Stimulated activated memory B cell treated with anti-CD40 and anti-IgM and Interleukin-4, amounts not matched to agents 10 μg/mL and 1 μg/mL and 100 μg/mL, for 72 hours (primary cell): ENCODE measurements at places on chromosomes 5 and 9.

GRCh38 chr9:135673941-135674340 is 10.8 kb downstream of the LCN9 start:
- H3K4me3 ChIP-seq, result no peak overlapping the region
- no peak overlapping the region for H3K27ac ChIP-seq
- no peaks in the 10 kb centered on the region for H3K4me1 ChIP-seq
- no peaks in the 10 kb centered on the region for H3K36me3 ChIP-seq

DNA sequence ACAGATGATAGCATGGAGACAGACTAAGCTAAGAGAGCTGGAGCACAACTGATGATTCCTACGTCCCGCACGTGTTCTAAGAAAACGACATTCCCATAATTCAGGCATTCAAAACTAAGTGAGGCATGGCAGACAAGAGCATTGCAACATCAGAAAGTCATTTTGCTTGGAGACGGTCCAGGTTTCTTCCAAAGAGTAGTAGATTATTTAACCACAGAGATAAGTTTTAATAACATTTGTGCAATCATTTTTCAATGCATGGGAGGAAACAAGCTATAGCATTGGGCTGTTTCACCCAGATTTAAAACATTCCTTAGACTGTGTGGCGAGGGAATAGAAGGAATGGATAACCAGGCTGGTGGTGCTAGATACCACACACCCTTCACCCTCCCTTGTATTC is 117.2 kb downstream of the APBA1 start:
- H3K4me3 ChIP-seq, result no peak overlapping the region
- H3K36me3 ChIP-seq, result no peaks in the 10 kb centered on the region
- H3K4me1 ChIP-seq, result no peaks in the 10 kb centered on the region
- no peak for ATAC-seq
- no peak overlapping the region for H3K27ac ChIP-seq

- no peaks in the 10 kb centered on the region for H3K36me3 ChIP-seq
- ATAC-seq, result no peak
- no peaks in the 10 kb centered on the region for H3K4me1 ChIP-seq
- H3K27me3 ChIP-seq, result no peaks in the 10 kb centered on the region
- H3K4me3 ChIP-seq, result no peak overlapping the region
These were observed 263.5 kb upstream of the PTPRD start for GRCh38 chr9:10876333-10876732.

- H3K36me3 ChIP-seq, result peaks cover 40% of the 10 kb centered on the region
- H3K27me3 ChIP-seq, result no peaks in the 10 kb centered on the region
- no peak overlapping the region for H3K27ac ChIP-seq
- no peaks in the 10 kb centered on the region for H3K4me1 ChIP-seq
- H3K4me3 ChIP-seq, result no peak overlapping the region
- no peak for ATAC-seq
These were observed 42.5 kb downstream of the CCL28 start for GRCh38 chr5:43369651-43370050.

GRCh38 chr5:174972291-174972690 is 247.9 kb downstream of the MSX2 start:
- no peak for ATAC-seq
- H3K36me3 ChIP-seq, result no peaks in the 10 kb centered on the region
- no peak overlapping the region for H3K4me3 ChIP-seq
- peaks cover 19% of the 10 kb centered on the region for H3K27me3 ChIP-seq
- H3K27ac ChIP-seq, result no peak overlapping the region
- H3K4me1 ChIP-seq, result no peaks in the 10 kb centered on the region

GRCh38 chr5:59724482-59725391 is 168.8 kb downstream of the PDE4D start:
- peak; percentile 54 for ATAC-seq
- H3K4me1 ChIP-seq, result peaks cover 14% of the 10 kb centered on the region
- no peaks in the 10 kb centered on the region for H3K27me3 ChIP-seq
- no peaks in the 10 kb centered on the region for H3K36me3 ChIP-seq
- H3K27ac ChIP-seq, result no peak overlapping the region
- no peak overlapping the region for H3K4me3 ChIP-seq

GRCh38 chr5:116616876-116617275 is 42.3 kb upstream of the SEMA6A start:
- no peak overlapping the region for H3K4me3 ChIP-seq
- peaks cover 13% of the 10 kb centered on the region for H3K4me1 ChIP-seq
- no peak overlapping the region for H3K27ac ChIP-seq

- ATAC-seq, result no peak
- no peak overlapping the region for H3K27ac ChIP-seq
- no peaks in the 10 kb centered on the region for H3K4me1 ChIP-seq
- H3K36me3 ChIP-seq, result no peaks in the 10 kb centered on the region
These were observed 159.6 kb upstream of the TAS2R1 start for GRCh38 chr5:9789777-9790176.

GRCh38 chr9:120435091-120435490 is 144.9 kb downstream of the CDK5RAP2 start:
- no peak overlapping the region for H3K4me3 ChIP-seq
- ATAC-seq, result no peak
- no peaks in the 10 kb centered on the region for H3K27me3 ChIP-seq
- H3K36me3 ChIP-seq, result peaks cover 42% of the 10 kb centered on the region
- H3K4me1 ChIP-seq, result peaks cover 10% of the 10 kb centered on the region

- H3K4me3 ChIP-seq, result no peak overlapping the region
- no peak overlapping the region for H3K27ac ChIP-seq
- H3K27me3 ChIP-seq, result peaks cover 10% of the 10 kb centered on the region
These were observed 105.2 kb upstream of the RAI14 start for GRCh38 chr5:34550964-34551363.

DNA sequence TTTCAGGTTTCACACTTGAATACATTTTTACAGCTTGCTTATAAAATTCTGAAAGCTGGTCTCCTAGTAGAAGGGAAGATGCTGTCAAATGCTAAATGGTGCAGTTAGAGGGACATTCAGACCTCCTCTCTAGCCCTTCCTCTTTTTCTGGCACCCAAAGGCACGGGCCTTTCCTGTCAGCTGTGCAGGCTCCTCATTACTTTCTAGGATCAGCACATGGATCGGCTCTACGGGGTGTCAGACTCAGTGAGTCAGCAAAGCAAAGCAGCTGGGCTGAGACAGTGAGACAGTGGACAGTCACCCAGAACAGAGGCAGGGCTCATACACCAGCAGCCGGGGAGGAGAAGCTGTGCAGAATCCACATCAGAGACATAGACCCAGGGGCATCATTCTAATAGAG is 80.0 kb upstream of the TNC start:
- peaks cover 12% of the 10 kb centered on the region for H3K4me1 ChIP-seq
- ATAC-seq, result no peak
- no peaks in the 10 kb centered on the region for H3K27me3 ChIP-seq
- no peaks in the 10 kb centered on the region for H3K36me3 ChIP-seq

- no peak for ATAC-seq
- H3K4me3 ChIP-seq, result no peak overlapping the region
- peaks cover 17% of the 10 kb centered on the region for H3K27me3 ChIP-seq
- H3K36me3 ChIP-seq, result no peaks in the 10 kb centered on the region
- no peak overlapping the region for H3K27ac ChIP-seq
These were observed 65.6 kb upstream of the CD180 start for GRCh38 chr5:67262206-67262605.

- H3K27ac ChIP-seq, result no peak overlapping the region
- H3K27me3 ChIP-seq, result no peaks in the 10 kb centered on the region
- no peaks in the 10 kb centered on the region for H3K4me1 ChIP-seq
- no peaks in the 10 kb centered on the region for H3K36me3 ChIP-seq
- no peak overlapping the region for H3K4me3 ChIP-seq
These were observed 13.3 kb downstream of the SPATA9 start for GRCh38 chr5:95669540-95669939.
